ENCODE measurements at places on chromosomes 7 and 10.

DNA sequence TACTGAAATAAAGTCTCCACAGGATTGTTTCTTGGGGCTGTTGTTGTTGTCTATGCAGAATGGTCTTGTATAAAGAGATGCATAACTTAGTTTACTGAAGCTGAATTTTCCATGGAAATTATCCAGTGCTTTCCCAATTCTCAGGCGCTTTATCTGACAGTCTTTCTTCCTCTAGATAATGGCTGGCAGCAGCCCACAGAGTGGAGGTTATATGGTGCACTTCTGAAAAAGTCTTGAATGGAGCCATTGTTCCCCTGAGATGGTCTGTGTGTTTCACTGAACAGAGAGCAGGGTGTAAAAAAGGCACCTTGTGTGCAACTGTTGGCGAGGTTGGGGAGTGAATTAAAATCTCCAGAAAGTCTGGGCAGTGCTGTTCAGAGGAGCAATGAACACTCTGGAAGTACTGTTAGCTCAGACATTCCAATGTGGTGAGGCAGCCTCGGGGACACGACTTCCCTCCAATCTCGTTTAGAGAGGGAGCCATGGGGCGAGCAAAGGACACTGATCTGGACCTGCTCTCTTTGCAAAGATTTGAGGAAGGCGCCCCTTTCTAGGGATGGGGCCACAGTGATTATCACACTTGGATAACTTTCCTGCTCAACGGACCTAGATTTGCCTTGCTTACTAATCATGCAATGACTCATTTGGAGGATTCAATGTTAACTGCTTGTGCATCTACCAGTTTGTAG lies 2.0 kb upstream of the PLCE1 start:
- DNase-seq: no peak

GRCh38 chr7:51292596-51292995 lies 24.0 kb downstream of the COBL start:
- no peak for DNase-seq

DNA sequence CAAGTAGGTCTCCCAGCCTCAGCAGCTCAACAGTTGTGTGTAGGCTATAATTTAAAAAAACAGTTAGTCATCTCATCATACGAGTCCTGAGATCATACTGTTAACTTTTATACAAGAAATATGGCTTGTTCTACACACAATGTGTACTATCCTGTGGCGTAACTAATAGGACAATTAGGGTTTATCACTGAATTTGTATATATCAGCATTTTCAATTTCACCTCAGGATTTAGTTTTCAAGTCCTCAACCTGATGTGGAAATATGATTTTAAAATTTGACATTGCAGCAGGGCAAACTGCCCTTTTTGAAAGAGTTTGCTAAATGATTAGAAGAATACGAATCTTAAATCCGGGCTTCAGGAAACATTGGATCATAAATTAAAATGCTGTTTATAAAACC lies 237.2 kb upstream of the CTBP2 start:
- DNase-seq: no peak

DNA sequence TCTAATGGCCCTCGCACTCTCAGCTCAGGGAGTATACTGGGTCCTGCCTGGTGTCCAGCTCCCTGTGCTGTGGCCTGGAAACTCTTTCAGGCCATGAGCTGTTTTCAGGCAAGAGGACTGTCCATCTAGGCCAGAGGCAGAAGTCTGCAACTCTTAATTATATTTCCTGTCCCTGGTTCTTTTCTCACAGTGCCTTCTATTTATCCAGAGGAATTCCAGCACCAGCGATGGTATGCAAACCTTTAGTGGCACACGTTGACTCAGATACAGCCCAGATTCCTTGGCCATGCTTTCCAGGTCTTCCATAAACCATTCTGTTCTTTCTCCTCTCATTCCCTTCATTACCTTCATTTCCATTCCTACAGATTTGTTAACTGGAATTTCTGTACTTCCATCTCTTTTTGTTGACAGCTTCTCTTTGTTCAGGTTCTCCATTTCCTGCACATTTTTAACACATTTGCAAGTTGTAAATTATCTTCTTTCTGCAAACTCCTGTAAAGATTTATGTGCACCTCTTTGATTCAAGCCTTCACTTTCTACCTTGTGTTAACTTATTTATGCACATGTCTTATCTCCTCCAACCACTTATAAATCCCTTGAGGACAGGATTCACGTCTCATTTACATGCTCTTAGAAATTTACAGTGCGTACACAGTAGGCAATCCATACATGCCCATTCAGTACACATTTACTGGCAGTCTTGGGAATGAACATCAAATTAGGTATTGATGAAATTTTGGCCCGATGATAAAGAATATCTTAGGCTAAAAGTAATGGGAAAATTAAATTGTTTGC lies 172.1 kb downstream of the CELF2 start:
- DNase-seq: no peak

GRCh38 chr10:102599565-102600327 lies 44.5 kb upstream of the TRIM8 start:
- no peak for DNase-seq

DNA sequence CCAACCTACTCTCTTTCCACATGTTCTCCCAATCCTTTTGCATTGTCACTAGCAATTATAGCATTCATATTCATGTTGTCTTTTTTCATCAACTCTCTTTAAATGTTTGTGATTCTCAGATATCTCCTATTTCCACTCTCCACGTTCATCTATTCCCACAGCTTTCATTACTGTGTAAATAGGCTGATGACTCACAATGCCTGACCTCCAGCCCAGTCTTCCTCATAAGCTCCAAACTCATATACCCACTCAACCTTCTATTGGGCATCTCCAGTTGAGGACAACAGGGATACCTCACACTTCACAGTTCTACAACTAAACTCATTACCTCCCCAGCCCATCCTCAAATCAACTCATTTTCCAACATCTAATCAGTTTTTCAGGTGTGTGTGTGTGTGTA lies 194.1 kb downstream of the DGKI start:
- no peak for DNase-seq

- DNase-seq: no peak
Observed at GRCh38 chr10:122786269-122786668, 59.4 kb downstream of the CUZD1 start.

DNA sequence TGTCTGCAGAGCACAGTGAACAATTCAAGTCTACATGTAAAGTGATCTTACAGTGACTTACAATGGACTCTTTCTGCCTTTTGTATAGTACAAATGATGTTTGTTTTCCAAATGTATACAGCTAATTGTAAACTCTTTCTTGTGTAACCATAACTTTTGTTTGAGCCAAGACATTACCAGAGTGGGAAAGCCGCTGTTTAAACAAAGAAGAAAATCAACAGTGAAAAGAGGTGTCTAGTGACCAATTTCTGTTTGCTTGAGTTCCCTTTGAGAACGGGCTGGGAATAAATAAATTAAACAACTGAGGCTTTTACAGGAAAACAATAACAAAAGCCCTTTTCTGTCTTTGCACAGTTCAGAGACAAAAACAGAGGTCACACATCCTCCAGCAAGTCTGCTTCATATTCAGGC lies 1163.4 kb downstream of the CNTNAP2 start:
- DNase-seq: no peak

DNA sequence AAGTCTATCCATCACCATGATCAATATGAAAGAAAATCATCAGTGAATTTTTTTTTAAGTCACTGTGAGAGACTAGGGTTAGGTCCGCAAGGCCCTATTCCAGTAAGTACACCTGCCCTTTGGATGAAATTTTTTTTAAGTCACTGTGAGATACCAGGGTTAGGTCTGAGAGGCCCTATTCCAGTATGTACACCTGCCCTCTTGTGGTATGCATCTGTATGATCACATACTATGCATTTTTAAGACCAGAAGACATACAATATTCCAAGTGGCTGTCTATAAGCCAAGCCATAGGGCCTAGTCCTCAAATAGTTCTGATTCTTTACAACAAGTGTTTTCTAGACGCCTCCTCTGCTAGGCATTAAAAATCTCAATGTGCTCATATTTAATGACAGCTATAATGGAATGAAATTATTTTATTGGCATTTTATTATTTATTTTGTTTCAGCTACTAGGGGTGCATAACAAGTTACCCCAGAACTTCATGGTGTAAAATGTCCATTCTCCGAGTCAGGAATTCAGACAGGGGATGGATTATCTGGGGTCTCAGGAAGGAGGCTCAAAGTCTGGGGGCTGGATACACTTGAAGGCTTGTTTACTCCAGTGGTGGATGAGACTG lies 53.1 kb downstream of the TEX36 start:
- DNase-seq: no peak

DNA sequence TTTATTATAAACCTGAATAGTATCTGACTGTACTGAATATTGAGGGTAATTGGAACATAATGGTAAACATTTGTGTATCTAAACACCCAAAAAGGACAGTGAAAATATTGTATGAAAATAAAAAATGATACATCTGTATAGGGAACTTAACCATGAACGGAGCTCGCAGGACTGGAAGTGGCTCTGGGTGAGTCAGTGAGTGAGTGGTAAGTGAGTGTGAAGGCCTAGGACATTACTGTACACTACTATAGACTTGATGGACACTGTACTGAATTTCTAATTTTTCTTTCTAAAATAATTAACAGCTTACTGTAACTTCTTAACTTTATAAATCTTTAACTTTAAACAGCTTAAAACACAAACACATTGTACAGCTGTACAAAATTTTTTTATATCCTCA lies 454.5 kb upstream of the FZD8 start:
- no peak for DNase-seq

GRCh38 chr10:124078028-124078427 lies 15.4 kb downstream of the CHST15 start:
- DNase-seq: no peak

DNA sequence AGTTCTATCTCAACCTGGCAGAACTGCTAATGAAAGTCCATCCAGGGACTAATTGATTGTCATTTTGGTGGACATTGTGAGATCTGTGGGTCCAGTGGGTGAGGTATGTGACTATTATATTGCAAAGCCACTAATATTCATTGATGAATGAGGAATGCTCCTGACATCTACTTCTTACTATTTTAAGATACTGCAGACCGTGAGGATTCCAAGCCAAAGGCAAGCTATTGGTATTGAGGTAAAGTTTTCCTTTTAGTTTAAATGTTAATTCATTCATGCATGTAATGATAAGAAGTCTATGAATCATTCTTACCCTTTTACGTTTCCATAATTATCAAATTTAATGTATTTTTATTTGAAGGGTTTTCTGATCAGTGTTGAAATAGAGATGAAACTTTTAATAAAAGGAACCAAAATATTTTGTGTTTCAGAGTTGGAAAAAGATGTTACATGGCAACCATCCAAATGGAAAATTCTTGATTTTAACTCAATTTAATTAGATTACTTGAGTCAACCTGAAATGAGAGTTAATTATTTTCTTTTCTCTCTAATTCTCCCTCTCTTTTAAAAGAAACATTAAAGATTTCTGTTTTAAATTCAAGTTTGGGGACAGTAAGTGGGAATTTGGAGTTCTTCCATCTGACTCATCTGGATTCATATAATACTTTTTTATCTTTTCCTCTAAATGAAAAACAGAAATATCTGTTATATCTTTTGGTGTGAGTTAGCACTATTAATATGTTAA lies 39.6 kb downstream of the NUP205 start:
- DNase-seq: no peak

GRCh38 chr7:81501220-81501619 lies 268.6 kb downstream of the HGF start:
- no peak for DNase-seq

- DNase-seq: no peak
Observed at GRCh38 chr7:45267262-45267661, 109.7 kb downstream of the RAMP3 start.

DNA sequence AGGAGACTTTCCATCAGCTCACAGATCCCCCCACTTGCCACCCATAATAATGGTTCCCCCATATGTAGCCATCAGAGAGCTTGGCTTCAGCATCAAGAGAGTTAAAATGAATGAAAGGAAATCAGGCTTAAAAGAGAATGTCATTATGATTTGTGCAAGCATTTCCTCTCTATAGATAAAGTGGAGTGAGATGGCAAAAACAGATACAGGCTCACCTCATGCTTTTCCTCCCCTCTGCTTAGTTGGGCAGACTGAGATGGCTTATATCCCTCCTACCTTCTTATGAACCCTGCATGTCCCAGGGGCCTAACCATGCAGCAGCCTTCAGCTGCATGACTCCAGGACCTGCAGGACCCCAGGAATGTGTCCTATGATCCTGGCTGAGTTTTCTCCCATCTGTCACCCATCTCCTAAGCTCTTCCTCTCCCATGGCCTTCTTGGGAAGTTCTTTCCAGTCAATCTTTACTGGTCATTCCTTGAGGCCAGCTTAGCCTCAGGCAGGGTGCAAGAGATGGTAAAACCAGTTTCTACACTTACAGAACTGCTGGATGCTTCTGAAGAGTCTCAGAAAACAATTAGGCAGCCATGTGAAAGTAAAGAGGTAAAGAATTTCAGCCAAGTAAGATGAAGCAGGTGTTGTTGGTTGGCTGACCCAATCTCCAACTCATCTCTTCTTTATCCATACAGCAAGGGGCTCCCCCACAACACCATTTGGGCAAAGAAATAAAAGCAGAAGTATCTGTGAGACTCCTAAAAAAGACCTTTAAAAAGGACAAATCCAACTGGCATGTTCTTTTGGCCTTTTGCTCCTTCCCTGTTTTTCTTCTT lies 159.7 kb downstream of the RTKN2 start:
- no peak for DNase-seq

DNA sequence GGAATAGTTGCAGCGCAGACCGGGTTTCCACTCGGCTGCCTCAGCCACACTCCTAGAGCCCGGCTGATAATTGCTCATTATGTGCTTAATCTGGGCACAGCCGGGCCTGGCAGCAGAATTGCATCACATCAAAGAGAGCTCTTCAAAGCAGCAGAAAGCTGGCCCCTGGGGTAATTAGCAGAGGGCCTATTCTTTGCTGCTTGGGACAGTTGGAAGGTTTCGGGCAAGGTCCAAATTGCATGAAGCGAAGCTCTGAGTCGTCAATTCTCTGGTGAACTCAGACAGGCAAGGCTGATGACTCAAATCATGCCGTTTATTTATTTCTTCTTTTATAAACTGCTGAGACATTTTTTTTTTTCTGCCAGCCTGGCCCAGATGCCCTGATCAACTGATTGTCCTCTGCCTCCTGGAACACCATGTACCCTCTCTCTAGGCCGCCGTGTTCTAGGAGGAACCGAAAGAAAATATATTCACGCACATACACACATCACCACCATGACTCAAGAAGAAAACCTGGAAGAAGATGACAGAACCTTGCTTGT lies 242.2 kb downstream of the RAB11FIP2 start:
- no peak for DNase-seq

DNA sequence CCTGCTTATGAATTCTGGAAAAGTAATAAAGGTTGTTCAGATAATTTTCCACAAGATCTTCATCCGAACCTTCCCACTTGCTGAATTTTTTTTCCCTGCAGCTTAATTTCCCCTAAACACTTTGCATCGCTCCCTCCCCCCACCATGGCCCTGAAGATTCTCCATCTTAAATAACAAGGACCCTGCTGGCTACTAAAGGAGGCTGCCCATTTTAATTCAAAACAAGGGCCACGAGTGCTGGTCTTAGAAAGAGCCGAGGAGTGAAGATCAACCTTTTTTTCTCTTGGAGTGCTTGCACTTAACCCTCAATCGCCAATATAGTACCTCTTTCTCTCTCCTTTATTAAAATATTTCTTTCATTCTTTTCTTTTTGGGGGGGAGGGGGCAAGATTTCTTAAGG lies 9.2 kb upstream of the SP8 start:
- no peak for DNase-seq

All from stimulated activated CD8-positive, alpha-beta memory T cell treated with anti-CD3 and anti-CD28 coated beads, Interleukin-4, amount 100 ng/mL, for 1 hour (primary cell).